ENCODE measurements at places on chromosomes 6 and 20.

GRCh38 chr6:71040043-71040442 lies 83.2 kb upstream of the B3GAT2 start:
- no peak for DNase-seq

DNA sequence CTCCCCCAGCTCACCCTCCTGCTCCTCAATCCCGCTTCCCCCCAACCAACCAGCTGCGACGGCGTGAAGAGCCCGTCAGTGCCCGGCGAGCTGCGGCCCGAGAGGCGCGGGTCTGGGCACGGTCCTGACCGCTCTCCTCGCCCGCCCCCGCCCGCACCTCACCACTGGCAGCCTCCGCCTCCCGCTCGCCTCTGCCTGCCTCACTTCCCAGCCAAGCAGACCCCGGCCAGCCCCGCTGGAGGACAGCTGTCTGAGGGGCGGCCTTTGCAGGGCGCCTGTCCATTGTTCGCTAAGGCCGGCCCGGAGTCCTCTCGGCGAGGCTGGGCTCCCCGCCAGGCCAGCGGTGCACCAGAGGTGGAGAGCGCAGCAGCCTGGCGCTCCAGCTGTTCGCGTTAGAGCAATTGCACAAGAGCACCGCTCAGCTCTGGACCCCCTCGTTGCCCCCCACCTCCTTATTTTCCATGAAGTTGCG lies 1.3 kb downstream of the SOBP start:
- no peak for DNase-seq

DNA sequence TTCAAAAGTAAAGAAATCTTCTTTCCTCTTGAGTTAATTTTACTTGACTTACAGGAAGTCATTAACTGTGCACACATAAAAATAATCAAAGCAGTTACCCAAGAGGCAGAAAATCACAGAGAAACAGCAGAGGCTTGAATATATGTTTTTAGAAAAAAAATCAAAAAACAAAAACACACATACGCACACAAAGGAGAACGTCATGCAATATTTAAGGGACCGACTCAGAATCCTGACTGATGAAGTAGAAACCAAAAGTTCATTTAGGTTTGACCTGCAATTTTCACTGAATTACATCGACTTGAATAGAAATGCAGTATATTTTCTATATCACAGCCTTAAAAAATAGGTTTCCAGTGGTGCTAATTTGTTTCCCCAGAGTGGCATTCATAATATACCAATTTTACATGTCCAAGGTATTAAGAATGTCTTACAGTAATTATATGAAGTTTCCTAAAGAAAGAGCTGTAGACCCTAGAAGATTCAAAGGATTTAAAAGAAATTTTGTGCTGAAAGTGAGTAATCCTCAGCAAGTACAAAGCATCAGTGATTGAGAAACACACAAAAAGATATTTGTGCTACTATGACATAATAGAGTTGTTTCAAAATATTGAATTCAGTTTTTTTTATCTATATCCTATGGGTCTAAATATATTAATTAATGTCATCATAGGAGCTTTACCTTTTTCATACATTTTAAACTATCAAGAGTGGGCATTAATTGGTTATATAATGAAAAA lies 358.5 kb upstream of the RUNX2 start:
- no peak for DNase-seq

DNA sequence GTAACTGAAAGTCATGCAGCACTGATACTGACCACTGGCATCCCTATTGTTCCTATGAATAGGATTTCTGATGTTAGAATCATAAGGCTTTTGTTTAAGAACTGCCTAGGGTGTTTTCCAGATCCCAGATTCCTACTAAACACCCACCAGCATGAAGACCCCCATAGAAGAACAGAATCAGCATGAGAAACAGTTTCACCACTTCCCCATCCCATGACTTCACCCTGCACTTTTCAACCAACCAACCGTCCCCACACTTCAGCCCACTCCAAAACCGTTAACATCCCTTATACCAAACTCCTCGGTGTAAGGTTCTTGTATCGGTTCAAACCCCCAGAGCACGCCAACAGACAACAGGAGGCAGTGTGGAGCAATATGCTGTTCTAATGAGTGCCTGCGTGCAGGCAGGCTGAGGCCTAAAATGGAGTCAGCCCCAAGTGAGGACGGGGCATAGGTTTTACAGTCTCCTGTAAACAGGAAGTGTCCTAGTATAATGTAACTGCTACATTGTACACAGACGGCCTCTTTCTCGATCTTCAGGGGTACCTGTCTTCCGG lies 11.4 kb upstream of the SSTR4 start:
- DNase-seq, result no peak

DNA sequence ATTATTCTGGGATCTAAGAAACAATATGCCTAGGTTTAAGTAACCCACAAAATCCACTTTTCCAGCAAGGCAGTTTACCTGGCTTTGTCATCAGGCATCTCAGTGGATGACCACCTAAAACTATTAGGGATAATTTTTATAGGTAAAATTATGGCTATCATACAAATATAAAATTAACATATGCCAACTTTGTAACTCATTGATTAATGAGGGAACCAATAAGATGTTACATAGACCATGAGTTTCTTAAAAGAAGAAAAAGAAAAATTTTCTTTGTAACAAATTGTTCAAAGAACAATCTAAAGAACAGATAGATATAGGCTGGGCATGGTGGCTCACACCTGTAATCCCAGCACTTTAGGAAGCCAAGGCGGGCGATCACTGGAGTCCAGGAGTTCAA lies 49.7 kb upstream of the FILIP1 start:
- no peak for DNase-seq

- DNase-seq, result no peak
Observed at GRCh38 chr6:10730254-10730653, 7.4 kb downstream of the TMEM14C start.

GRCh38 chr6:106808758-106809157 lies 165.8 kb downstream of the CD24 start:
- DNase-seq, result no peak

DNA sequence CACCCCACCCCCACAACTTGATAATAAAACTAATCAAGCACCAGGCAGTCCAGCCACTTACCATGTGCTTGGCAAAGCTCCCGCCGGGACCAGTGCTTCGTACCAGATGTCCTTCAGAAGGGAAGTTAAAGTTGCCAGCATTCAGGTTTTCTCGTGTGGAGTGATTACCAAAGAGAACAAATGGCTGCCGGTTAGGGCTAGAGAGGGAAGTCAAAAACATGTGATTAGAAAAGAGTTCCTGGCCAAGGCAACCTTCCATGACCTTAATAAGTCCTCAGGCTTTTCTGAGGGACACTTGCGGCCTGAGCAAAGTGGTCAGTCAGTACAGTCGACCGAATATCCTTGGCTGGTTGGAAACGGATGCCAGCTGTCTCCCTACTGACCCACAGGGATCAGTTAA lies 67.0 kb downstream of the DNAAF9 start:
- no peak for DNase-seq

DNA sequence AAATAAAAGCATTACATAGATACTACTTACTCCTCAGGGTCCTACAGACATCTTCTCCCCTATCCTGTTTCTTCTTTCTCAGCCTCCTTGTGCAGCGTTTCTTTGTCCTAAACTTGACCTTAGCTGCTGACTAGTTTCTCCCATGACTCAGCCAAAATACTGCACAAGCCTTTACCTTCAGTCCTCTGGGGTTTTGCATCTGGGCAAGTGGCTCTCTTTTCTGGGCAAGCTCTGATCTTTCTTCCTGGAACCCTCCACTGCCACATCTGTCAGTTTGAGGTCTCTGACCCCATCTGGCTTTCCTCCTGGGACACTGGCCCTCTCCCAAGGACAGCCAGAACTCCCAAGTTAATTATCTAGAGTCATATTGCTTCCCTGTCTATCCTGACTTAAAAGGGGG lies 838.4 kb downstream of the DHX35 start:
- no peak for DNase-seq

DNA sequence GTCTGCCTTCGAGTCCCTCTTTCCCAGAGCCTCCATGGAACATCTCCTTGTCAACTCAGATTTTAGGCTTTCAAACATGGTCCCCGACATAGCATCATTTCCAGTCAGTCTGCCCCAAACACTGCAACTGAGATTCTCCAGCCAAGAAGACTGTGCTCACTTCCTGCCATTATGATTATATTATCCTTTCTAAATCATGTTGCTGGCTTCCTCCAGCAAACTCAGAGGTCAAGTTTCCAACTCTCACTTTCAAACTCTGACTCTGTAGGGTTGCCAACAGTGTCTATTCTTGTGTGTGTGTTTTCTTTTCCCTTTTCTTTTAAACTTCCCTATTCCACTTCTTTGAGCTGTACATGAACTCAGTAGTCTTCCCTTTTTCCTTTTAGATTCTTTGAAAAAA lies 61.2 kb upstream of the TRAF3IP2 start:
- no peak for DNase-seq

DNA sequence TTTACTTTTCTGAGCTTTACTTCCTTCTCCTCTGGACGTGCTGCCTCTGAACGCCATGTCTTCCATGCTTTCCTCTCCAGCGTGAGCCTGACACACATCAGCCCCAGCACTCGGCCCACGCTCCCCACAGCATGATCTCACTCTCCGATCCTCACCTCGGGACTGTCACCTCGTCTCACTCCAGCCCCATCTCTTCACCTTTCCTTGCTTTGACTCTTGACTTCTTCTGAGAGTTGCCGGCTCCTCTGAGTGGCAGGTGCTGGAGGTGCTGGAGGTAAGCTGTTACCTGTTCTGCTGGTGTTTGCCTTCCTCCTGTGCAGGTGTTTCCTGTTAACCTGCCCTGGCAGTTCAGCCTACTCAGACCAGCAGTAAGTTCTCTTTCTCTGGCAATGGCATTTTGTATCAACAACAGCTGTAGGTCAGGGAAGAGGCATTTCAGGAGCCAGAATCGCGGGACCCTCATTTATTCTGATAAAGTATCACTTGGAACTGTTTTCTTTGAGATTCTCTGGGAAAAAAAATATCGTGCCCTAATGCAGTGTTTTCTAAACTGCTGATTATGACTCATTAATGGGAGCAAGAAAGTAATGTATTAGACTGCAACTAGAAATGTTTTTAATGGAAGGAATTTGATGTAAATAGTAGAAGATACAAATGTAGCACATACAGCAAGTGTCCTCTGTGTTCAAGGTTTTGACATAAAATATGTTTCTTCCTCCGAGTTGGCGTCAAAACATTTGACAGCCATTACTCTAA lies 106.5 kb downstream of the ARID1B start:
- no peak for DNase-seq

Measured in activated CD8-positive, alpha-beta T cell treated with anti-CD3 and anti-CD28 coated beads, Interleukin-2, amount 10 ng/mL, durations not matched to agents 7 days and 5 days (primary cell).